Glutamatergic neuron (in vitro differentiated cells): ENCODE measurements at places on chromosomes 7 and 10. TPM values are rescaled to one million over a fixed set of nuclear protein-coding genes. Genes with fewer than 3 reads are reported as not detected.
A peak's percentile ranks its signal among the peaks of the same experiment; 100 is the strongest.

DNA sequence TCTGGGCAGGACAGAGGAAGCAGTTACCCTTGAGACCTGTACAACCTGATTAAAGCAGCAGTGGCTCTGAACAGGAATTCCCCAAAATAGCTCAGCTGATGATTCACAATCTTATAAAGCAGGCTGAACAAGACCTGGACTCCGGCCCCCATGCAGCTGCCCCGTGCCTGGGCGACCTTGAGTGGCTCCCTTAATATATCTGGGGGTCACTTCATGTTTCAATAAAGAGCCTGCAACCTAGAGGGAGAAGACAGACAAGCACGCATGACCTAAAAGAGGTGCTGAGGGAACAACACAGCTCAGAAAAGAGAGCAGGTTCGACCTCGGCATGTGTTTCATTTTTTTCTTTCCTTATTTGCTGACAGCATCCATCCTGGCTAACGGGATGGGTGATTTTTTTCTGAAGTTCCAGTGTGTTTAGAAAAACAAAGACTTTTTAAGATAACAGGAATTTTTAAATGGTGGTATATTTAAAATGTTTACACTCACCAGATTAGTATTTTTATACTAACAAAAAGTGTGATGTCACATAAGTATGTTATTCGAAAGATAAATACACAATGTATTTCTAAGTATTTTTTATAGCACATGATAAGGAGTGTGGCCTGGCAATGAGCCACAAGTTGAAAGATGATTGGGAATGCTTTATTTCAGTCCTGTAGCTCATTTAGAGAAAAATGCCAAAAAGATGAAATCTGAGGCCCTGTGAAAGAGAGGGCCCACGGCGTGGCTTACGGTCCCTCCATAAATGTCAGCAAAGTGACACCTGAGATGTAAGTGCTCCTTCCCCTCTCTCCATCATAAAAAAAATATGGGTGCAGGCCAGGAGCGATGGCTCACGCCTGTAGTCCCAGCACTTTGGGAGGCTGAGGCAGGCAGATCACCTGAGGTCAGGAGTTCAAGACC, 161.3 kb downstream of the SLIT1 start:
- H3K4me3 ChIP-seq, result no peak overlapping the region
- no peak overlapping the region for H3K27ac ChIP-seq
- peaks cover 4% of the 10 kb centered on the region for H3K4me1 ChIP-seq
- DNase-seq, result no peak
- no peaks in the 10 kb centered on the region for H3K36me3 ChIP-seq
- H3K27me3 ChIP-seq, result peaks cover 2% of the 10 kb centered on the region

DNA sequence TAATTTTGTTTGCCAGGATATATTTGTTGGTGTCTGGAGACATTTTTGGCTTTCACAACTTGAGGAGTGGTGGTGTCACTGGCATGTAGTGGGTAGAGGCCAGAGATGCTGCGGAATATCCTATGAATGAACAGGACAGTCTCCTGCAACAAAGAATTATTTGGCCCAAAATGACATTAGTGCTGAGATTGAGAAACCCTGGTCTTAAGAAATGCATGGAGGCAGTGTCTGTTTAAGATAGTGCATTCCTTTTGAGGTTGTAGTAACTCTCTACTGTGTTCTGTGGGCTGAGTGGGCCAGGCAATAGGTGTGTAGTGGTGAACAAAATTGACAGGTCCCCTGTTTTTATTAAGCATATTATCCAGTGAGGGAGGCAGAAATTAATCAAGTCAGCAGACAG, 165.5 kb downstream of the CDK14 start:
- H3K27me3 ChIP-seq, result no peaks in the 10 kb centered on the region
- H3K27ac ChIP-seq, result peak overlapping the region; percentile 13
- no peaks in the 10 kb centered on the region for H3K36me3 ChIP-seq
- DNase-seq, result no peak
- H3K4me3 ChIP-seq, result no peak overlapping the region
- H3K4me1 ChIP-seq, result peaks cover 23% of the 10 kb centered on the region

DNA sequence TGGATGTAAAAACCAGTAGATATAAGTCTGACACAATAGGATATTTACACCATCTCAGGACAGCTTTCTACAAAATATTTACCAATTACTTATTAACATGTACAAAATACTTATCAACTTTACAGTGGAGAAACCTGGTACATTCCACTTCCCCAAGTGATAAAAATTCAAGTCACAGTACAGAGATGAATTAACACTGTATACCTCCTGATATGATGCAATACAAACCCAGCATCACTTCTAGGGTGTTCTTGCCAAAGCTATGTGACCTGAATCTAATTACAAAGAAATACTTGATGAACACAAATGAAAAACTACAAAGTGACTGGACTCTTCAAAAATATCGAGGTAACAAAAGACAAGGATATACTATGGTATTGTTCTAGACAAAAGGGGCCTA, 156.4 kb upstream of the FGFR2 start:
- DNase-seq, result no peak
- peaks cover 35% of the 10 kb centered on the region for H3K36me3 ChIP-seq
- no peaks in the 10 kb centered on the region for H3K4me1 ChIP-seq
- H3K27ac ChIP-seq, result no peak overlapping the region
- no peak overlapping the region for H3K4me3 ChIP-seq
- peaks cover 3% of the 10 kb centered on the region for H3K27me3 ChIP-seq

GRCh38 chr10:26242706-26243350, 26.3 kb downstream of the GAD2 start:
- H3K27me3 ChIP-seq, result no peaks in the 10 kb centered on the region
- peak overlapping the region; percentile 30 for H3K27ac ChIP-seq
- peaks cover 12% of the 10 kb centered on the region for H3K4me1 ChIP-seq

- no peaks in the 10 kb centered on the region for H3K4me1 ChIP-seq
- H3K27ac ChIP-seq, result no peak overlapping the region
- no peak for DNase-seq
- H3K4me3 ChIP-seq, result no peak overlapping the region
- no peaks in the 10 kb centered on the region for H3K27me3 ChIP-seq
Observed at GRCh38 chr7:40500219-40500618, 365.4 kb downstream of the SUGCT start.

- H3K4me1 ChIP-seq, result no peaks in the 10 kb centered on the region
- peaks cover 2% of the 10 kb centered on the region for H3K27me3 ChIP-seq
- H3K4me3 ChIP-seq, result no peak overlapping the region
- H3K27ac ChIP-seq, result no peak overlapping the region
- no peak for DNase-seq
- H3K36me3 ChIP-seq, result peaks cover 4% of the 10 kb centered on the region
Observed at GRCh38 chr7:69526570-69526969, 71.7 kb upstream of the AUTS2 start.

GRCh38 chr10:28681291-28681763, 4.0 kb downstream of the BAMBI start:
- H3K4me3 ChIP-seq, result peak overlapping the region; percentile 76
- H3K27me3 ChIP-seq, result peaks cover 8% of the 10 kb centered on the region
- no peak overlapping the region for H3K27ac ChIP-seq
- no peaks in the 10 kb centered on the region for H3K36me3 ChIP-seq
- peaks cover 26% of the 10 kb centered on the region for H3K4me1 ChIP-seq

DNA sequence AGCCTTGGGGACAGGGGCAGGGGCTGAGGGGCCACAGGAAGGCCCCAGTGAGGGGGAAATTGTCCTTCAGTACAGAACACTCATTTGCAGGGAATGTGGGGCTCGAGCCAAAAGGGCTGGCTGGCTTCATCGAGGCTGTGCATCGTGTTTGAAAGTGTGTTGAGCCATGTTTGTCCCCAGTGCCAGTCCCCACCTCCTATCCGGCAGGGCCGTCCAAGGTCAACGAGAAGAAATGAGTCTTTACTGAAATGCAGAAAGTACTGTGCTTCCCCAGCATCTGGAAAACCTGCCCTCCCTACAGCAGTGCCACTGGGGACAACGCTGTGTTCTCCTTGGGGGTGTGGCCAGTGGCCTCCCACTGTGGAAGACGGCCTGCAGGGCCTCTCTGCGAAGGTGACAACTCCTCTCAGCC, 214.1 kb downstream of the KLF6 start:
- H3K36me3 ChIP-seq, result no peaks in the 10 kb centered on the region
- H3K27me3 ChIP-seq, result peaks cover 2% of the 10 kb centered on the region
- H3K4me3 ChIP-seq, result no peak overlapping the region
- peak overlapping the region; percentile 74 for H3K27ac ChIP-seq

GRCh38 chr7:149733924-149734790, 39.2 kb downstream of the ZNF467 start:
- no peaks in the 10 kb centered on the region for H3K36me3 ChIP-seq
- H3K4me1 ChIP-seq, result no peaks in the 10 kb centered on the region
- no peak for DNase-seq

DNA sequence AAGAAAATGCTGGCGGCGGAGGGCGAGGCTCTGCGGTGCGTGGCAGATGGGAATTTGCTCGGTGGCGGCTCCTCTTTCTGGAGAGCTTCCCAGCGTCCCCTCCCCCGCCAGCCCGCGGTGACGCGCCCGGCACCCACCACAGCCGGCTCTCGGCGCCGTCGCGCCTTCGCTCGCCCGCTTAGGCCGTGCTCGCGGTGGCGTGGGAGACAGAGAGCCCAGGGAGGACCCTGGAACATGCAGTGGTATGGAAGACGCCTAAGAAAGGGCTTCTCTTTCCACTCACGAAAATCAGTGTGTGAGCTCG, 576 bp upstream of the CSGALNACT2 start:
- H3K4me3 ChIP-seq, result peak overlapping the region; percentile 99
- peaks cover 30% of the 10 kb centered on the region for H3K4me1 ChIP-seq
- peaks cover 18% of the 10 kb centered on the region for H3K27me3 ChIP-seq
- peak overlapping the region; percentile 100 for H3K27ac ChIP-seq

GRCh38 chr10:28984431-28984830, 304.4 kb upstream of the LYZL1 start:
- no peak overlapping the region for H3K4me3 ChIP-seq
- no peak for DNase-seq
- H3K27ac ChIP-seq, result no peak overlapping the region

GRCh38 chr7:128116740-128117139, 85.5 kb upstream of the LRRC4 start:
- peaks cover 34% of the 10 kb centered on the region for H3K4me1 ChIP-seq
- no peak overlapping the region for H3K4me3 ChIP-seq
- H3K27me3 ChIP-seq, result peaks cover 21% of the 10 kb centered on the region
- H3K36me3 ChIP-seq, result peaks cover 4% of the 10 kb centered on the region
- DNase-seq, result peak; percentile 49

DNA sequence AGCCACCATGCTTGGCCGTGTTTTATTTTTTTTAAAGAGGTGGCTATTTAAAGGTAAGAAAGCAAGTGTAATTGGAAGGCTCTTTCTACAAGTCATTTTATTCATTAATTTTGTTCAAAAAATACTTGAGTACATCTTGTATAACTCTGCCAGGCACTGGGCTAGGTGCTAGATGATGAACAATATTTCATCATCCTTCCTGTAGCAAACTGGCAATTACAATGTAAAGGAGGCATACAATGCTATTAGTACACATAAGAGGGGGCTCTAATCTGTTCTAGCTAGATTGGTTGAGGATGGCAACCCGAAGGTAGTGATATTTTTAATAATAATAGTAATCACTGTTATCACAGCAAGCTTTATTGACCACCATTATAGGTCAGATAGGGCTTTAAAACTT, 215.5 kb upstream of the KLF14 start:
- H3K27ac ChIP-seq, result no peak overlapping the region
- no peak for DNase-seq
- H3K27me3 ChIP-seq, result peaks cover 2% of the 10 kb centered on the region
- H3K4me3 ChIP-seq, result no peak overlapping the region
- H3K36me3 ChIP-seq, result no peaks in the 10 kb centered on the region

- H3K4me1 ChIP-seq, result peaks cover 60% of the 10 kb centered on the region
- peaks cover 10% of the 10 kb centered on the region for H3K27me3 ChIP-seq
- peak overlapping the region; percentile 57 for H3K4me3 ChIP-seq
- no peaks in the 10 kb centered on the region for H3K36me3 ChIP-seq
- no peak for DNase-seq
Observed at GRCh38 chr10:79188154-79188965, 119.6 kb downstream of the ZMIZ1 start.

- H3K36me3 ChIP-seq, result no peaks in the 10 kb centered on the region
- no peak overlapping the region for H3K27ac ChIP-seq
- peaks cover 16% of the 10 kb centered on the region for H3K4me1 ChIP-seq
- no peak overlapping the region for H3K4me3 ChIP-seq
Observed at GRCh38 chr10:90598513-90598912, 259.3 kb downstream of the HTR7 start.

GRCh38 chr7:3995187-3995586, 686.9 kb upstream of the FOXK1 start:
- H3K27ac ChIP-seq, result peak overlapping the region; percentile 15
- DNase-seq, result no peak
- peaks cover 23% of the 10 kb centered on the region for H3K27me3 ChIP-seq

- H3K4me1 ChIP-seq, result no peaks in the 10 kb centered on the region
- no peak for DNase-seq
- no peaks in the 10 kb centered on the region for H3K27me3 ChIP-seq
- no peak overlapping the region for H3K4me3 ChIP-seq
- H3K36me3 ChIP-seq, result peaks cover 1% of the 10 kb centered on the region
Observed at GRCh38 chr10:32379318-32379949, 32.5 kb upstream of the EPC1 start.

GRCh38 chr7:43869867-43870240, 537 bp upstream of the MRPS24 start:
- peak overlapping the region; percentile 90 for H3K4me3 ChIP-seq
- peak overlapping the region; percentile 88 for H3K27ac ChIP-seq
- H3K4me1 ChIP-seq, result peaks cover 12% of the 10 kb centered on the region
- peaks cover 4% of the 10 kb centered on the region for H3K27me3 ChIP-seq

- H3K4me1 ChIP-seq, result peaks cover 5% of the 10 kb centered on the region
- peak within 1 kb of the TSS; percentile 77 for H3K27ac ChIP-seq
- H3K27me3 ChIP-seq, result peaks cover 12% of the 10 kb centered on the region
Observed at GRCh38 chr10:91909117-91909677, at the start of gene FGFBP3. TSS of gene FGFBP3 (minus strand) at chr10:91909486. CDS start at chr10:91908969, 517 bp downstream.

CALML5 gene
- not detected for total RNA-seq

PIK3AP1 gene
- total RNA-seq, result 0.49 TPM

PLXNA4 gene
- total RNA-seq, result 16.2 TPM

TMEM229A gene
- not detected for total RNA-seq

STAMBPL1 gene
- total RNA-seq, result 4.4 TPM

OIT3 gene
- total RNA-seq, result not detected

SLC29A4 gene
- 30.5 TPM for total RNA-seq

PTPRZ1 gene
- total RNA-seq, result 11.4 TPM

MOGAT3 gene
- not detected for total RNA-seq
